CD4-positive, alpha-beta T cell treated with Interleukin-17A for 1 hour (primary cell): ENCODE measurements at places on chromosomes 1 and 21.
A peak's percentile ranks its signal among the peaks of the same experiment; 100 is the strongest.

DNA sequence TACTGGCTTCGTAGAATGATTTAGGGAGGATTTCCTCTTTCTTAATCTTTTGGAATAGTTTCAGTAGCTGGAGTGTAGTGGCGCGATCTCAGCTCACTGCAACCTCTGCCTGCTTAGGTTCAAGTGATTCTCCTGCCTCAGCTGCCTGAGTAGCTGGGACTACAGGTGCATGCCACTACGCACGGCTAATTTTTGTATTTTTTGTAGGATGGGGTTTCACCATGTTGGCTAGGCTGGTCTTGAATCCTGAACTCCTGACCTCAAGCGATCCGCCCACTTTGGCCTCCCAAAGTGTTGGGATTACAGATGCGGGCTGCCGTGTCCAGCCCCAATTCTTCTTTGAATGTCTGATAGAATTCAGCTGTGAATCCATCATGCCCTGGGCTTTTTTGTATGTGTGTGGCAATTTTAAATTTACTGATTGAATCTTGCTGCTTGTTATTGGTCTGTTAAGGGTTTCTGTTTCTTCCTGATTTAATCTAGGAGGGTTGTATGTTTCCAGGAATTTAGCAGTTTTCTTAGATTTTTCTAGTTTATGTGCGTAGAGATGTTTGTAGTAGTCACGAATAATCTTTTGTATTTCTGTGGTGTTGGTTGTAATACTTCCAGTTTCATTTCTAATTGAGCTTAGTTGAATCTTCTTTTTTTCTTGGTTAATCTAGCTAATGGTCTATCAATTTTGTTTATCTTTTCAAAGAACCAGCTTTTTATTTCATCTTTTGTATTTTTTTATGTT, 15.3 kb downstream of the MAN1C1 start:
- DNase-seq = no peak

- no peak for DNase-seq
Measured at GRCh38 chr1:17112496-17113236, 6.6 kb downstream of the PADI2 start.

- no peak for DNase-seq
Measured at GRCh38 chr1:218201601-218202000, 83.5 kb upstream of the RRP15 start.

- DNase-seq = no peak
Measured at GRCh38 chr1:50103615-50104081, 5.1 kb upstream of the ELAVL4 start.

GRCh38 chr1:231558708-231559185, 30.3 kb downstream of the TSNAX start:
- no peak for DNase-seq

- DNase-seq = no peak
Measured at GRCh38 chr1:231923491-231924041, 297.0 kb downstream of the DISC1 start.

DNA sequence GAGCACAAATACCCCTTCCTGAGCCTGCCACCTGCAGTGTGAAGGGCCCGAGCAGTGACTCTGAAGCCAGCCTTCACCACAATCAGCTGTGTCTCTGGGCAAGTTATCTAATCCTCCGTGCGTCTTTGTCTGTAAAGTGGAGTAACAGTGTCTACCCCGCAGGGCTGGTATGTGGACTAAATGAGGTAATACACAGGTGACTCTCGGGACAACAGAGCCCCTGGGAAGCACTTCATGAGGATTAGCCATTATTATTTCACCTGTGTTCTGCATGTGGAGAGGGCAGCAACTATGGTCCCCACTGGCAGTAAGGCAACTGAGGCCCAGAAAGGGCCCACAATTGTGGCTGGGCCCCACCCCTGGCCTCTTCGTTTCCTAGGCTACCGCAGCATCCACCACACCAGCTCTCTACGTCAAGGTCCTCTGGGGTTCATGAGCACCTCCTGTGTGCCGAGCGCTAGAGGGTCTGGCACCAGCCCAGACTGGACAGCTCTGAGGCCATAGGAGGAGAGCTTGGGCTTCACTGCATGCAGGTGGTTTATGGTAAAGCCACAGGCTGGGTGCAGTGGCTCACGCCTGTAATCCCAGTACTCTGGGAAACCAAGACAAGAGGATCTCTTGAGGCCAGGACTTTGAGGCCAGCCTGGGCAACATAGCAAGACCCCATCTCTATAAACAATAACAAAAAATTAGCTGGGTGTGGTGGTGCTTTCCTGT, 41.3 kb upstream of the LRP8 start:
- no peak for DNase-seq

DNA sequence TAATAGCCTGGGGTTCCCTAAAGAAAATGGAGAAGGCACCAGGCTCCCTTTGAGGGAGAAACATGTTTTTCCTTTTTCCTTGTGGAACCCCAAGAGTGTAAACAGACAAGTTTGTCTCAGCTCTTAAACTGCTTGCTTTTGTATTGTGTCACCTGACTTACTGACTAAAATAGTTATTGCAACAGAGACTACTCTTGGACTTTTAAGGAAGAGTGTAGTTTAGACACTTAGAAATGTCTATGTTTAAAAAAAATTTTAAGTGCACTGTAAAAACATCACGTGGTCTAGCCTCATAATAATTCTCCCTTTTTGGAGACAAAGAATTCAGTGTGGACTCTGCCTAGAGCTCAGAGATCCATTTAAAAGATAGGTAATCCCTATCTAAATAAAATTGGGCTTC, 141.1 kb downstream of the TRIM33 start:
- DNase-seq = no peak

GRCh38 chr1:27522432-27523336, 32.7 kb upstream of the WASF2 start:
- DNase-seq = peak; percentile 59

- DNase-seq = no peak
Measured at GRCh38 chr1:156669794-156670193, 7.4 kb downstream of the NES start.

GRCh38 chr1:28113242-28113572, 24.8 kb upstream of the EYA3 start:
- no peak for DNase-seq

- no peak for DNase-seq
Measured at GRCh38 chr1:111412839-111413238, 14.7 kb downstream of the OVGP1 start.

- DNase-seq = no peak
Measured at GRCh38 chr1:77541162-77541545, 141.3 kb downstream of the ZZZ3 start.

DNA sequence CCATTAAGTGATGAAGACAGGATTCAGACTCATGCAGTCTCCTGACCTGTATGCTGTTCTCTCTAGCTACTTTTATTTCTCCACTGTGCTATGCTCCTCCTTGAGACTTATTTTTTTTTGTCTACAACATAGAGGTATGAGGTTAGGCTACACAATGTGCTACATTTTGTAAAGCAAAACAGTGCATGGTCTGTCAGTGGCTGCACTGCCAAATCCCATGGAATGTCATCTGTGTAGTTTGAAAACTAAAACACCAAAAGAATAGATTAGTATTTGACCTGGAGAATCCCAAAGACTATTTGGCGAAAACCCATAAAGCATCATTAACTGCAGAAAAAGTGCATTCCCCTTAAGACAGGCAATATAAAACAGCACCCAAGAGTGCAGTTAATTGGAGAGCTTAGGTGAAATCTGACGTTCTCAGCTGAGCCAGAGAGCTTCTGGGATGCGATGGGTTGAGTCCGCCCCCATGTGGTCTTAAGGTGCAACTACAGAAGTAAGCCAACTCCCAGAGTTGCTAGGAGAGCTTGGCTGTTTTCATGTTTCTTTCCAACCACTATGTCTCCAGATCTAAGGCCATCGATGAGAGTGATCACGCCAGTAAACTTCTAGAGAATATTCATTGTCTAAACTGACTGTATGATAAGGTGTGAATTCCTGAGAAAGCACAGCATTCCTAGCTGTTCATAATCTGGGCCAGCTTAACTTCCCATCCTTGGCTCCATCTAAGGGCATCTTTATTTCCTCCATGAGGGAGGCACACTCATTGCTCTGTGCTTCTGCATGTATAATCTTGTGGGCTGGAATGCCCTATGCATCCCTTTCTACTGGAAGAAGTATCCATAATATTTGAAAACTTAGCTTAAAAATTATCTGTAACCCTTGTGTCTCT, 20.7 kb upstream of the CYP2J2 start:
- DNase-seq = peak; percentile 50

DNA sequence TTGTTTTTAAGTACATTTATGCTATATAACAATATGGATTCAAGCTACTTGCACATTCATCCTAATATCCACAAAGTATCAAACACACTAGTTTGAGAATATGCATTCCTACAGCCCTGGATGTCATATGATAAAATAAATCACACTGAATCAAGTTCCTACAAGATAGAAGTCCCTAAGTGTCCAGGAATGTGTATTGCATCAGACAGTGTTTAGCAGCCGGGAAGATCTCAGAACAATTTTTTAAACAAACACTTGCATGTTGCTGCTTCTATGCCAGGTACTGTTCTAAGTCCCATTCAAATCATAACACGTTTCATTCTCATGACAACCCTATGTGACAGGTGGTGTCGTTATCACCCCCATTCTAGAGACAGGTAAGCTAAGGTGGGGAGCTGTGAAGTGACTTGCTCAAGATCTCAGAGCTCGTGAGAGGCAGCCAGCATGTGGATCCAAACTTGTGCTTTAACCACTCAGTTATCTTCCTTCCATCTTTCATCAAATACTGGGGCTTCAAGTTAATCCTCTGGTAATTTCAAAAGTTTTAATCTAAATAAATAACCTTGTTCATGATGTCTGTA, 68.3 kb upstream of the KIF26B start:
- no peak for DNase-seq

GRCh38 chr21:32099812-32100416, 178.9 kb downstream of the MIS18A start:
- DNase-seq = no peak

GRCh38 chr1:220198186-220199005, 73.9 kb downstream of the RAB3GAP2 start:
- DNase-seq = no peak
